ENCODE measurements at places on chromosomes 6 and 20.

GRCh38 chr6:135465903-135466302 lies 31.6 kb downstream of the AHI1 start:
- no peak for DNase-seq

- DNase-seq: no peak
Observed at GRCh38 chr6:157070403-157071107, 252.8 kb downstream of the TMEM242 start.

- DNase-seq: no peak
Observed at GRCh38 chr20:44585057-44585963, 2.9 kb downstream of the PKIG start.

DNA sequence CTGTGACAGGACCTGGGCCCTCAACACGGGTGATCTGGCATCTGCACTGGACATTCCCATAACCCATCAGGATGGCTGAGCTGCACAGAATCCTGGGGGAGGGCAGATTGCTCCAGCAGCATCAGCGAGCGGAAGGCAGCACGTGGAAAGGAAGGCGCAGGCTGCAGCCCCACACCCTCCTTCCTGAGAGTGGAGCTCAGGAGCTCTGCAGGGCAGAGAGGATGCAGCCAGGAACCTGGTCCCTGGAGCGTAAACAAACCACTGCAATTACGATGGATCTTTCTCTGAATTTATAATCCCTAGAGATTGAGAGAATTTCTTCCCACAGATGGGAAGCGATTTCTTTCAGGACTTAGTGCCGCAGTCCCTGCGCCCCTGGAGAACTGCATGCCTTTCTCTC lies 39.7 kb upstream of the EMILIN3 start:
- no peak for DNase-seq

- DNase-seq: no peak
Observed at GRCh38 chr6:12036766-12037165, 24.7 kb downstream of the HIVEP1 start.

DNA sequence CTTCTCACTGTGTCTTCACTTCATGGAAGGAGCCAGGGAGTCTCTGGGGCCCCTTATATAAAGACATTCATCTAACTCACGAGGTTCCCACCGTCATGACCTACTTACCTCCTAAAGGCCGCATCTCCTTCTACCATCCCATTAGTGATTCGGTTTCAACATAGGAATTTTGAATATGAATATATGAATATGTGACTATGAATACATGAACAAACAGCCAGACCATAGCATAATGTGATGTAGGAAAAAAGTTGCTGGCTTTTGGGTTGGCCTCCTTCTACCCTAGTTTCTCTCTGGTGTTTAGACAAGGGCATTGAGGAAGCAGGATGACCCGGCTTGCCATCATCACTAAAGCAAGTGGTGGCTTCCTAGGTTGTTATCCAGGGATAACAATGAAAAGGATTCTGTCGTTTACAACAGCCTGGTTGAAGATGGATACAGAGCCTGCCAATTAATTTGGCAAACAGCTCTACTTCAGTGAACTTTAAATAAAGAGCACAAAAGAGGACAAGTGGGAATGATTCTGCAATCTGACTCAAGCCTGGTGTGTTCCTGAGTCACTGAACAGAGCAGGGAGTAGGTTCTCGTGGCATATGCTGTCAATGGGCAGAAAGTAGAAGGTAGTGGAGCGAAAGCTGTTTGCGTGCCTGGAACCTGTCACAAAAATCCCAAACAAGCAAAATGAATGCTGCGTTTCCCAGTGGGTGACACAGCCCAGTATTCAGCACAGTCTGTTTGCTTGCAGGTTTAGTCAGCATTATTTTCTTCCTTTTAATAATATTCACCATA lies 44.0 kb upstream of the DOK5 start:
- DNase-seq: no peak

- no peak for DNase-seq
Observed at GRCh38 chr20:8232332-8232731, 100.3 kb downstream of the PLCB1 start.

GRCh38 chr6:53822401-53823125 lies 27.8 kb downstream of the LRRC1 start:
- no peak for DNase-seq

- no peak for DNase-seq
Observed at GRCh38 chr20:24469116-24469893, at the start of gene SYNDIG1. TSS of gene SYNDIG1 (plus strand) at chr20:24469629. CDS start at chr20:24543098, 73,469 bp downstream.

- DNase-seq: no peak
Observed at GRCh38 chr6:90222008-90222407, 74.6 kb downstream of the BACH2 start.

- no peak for DNase-seq
Observed at GRCh38 chr6:96301781-96302180, 219.8 kb upstream of the UFL1 start.

- peak; percentile 64 for DNase-seq
Observed at GRCh38 chr6:90025523-90026061, 131.3 kb downstream of the GJA10 start.

- DNase-seq: no peak
Observed at GRCh38 chr6:38149531-38149930, 330.0 kb downstream of the ZFAND3 start.

GRCh38 chr6:84568971-84569370 lies 195.4 kb downstream of the TBX18 start:
- no peak for DNase-seq

- DNase-seq: no peak
Observed at GRCh38 chr20:38197217-38197616, 32.1 kb upstream of the TGM2 start.

DNA sequence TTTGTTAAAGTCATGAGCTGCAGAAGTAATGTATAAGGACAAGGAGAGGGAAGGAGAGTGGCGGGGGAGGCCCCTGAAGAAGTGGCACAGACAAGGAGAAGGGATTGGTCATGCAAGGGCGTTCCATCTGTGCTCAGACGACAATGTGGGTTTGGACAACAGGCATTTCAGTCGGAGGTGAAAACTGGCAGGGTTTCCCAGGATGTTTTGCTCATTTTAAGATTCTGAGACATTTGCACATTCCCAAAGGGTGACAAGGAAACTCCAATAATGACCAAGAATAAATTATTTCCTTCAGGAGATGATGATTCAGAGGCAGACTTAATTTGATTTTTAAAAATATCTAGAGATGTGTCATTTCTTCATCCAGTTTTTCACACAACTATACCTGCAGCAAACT lies 181.8 kb downstream of the HIVEP2 start:
- DNase-seq: no peak

DNA sequence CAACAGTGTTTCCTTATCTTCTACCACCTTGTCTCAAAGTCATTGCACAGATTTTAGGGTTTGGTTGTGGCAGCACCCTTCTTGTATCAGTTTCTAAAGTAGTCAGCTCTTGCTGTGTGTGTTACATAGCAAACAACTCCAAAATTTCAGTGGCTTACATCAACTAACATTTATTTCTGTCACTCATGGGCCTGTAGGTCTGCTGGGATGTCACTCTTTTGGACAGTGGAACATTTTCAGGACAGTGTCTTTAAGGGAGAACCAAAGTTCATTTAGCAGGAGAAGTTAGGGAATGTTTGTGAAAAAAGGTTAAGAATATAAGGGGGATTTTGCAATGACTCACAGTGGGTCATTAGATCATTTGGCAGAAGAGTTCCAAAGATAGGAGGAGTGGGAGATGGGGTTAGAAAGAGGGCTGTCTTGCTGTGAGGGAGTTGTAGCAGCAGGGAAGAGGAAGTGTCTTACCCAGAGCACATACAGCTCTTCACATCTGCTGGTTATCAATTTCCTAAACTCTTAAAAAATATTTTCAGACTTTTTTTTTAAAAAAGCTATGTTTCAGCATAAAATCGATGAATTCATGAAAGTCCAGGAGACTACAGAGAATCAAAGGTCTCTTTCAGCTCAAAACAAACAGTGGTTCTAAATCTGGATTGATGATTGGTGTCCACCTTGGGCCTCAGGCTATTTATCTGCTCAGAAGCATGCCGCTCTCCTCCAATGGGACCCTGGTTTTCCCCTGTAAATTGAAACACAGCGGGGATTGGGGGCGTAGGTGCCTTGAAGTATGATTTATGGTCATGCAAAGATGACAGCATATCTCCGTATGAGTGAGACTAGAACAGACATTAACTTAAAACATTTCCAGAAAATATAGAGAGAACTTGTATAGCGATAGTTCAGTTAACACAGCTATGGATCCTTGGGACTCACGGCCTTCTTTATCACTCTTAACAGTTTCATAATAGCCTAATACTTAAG lies 117.3 kb downstream of the B3GAT2 start:
- no peak for DNase-seq

- no peak for DNase-seq
Observed at GRCh38 chr6:109478222-109478805, 4.7 kb downstream of the ZBTB24 start.

- DNase-seq: no peak
Observed at GRCh38 chr6:36813526-36813925, 25.7 kb downstream of the CPNE5 start.

- DNase-seq: no peak
Observed at GRCh38 chr6:3518356-3519190, 61.7 kb upstream of the SLC22A23 start.

DNA sequence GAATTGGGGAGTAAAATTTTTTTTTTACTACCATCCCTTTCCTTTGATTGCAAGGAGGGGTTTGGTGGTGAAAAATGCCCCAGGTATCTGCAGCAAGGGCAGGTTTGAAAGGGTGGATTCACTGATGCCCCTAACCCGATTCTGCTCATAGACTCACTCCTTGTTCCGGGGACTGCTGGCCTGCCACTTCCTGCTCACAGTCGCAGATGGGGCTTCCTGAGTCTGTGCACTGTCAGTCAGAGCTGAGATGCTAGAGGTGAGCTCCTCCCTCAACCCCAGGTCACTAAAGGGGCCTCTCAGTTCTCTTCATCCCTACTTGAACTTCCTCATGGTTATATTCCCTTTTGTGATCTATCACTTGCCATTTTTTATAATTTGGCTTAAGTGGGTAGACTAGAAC lies 357.9 kb downstream of the FARS2 start:
- no peak for DNase-seq

DNA sequence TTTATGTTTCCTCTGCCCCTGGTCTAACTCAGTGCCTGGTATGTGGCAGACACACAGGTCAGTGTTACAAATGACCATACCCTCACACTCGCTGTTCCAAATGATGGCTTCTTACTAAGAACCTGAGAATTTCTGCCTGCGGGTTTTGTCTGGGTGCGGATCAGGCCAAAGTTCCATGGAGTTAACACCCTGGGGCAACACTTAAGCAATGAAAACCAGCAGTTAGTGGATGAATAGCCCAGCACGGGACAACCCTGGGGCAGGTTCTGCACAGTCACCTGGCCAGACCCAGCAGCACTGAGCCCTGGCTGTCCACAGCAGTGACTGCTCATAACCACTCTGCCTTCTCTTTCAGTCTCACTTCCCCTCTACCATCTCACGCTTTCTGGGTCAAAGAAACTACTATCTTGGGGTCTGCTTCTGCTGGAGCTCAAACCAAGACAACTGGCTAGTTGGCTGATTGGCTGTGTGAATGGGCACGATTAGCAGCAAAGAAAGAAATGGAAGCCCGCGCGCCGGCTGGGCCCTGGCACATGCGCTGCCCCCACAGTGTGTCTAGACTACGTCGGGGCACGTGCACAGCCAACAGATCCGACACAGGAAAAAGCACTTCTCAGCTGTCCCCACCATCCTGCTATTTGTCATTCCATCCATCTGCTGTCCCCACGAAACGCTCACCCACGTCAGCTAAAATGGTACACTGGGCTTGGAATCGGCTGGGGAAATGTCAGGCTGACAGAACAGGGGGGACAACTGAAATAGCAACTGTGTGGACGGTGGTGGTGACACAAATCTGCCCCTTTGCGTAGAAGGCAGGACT lies 36.6 kb downstream of the MGME1 start:
- no peak for DNase-seq

DNA sequence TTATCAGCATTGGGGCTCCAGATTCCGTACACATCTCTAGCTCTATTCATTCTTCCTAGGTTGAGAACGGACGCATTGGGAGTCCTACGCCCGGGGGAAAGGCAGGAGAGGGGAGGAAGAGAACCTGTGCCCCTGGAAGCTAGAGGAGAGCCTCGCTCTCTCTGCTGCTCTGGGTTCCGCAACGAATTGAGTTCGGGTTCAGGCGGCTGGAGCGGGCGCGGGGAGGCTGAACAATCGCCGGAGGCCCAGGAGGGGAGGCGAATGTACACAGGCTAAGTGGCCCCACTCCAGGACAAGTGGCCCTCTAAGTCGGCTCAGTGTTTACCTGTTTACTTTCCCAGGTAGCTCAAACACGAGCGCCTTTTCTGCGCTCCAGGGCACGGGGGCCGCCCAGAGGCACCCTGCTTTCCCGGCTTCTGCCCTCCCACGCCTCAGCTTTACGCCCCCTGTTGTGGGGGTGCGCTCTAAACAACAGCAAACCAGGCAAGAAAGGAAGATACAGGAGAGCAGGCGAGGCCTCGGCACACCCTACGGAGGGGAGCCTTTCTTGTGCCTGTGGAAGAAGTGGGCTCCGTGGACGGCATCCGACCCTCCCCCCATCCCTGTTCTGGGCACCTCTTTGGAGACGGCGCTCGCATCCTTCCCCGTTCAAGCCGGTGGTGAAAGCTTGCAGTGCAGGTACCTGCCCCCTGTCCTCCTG lies 4.6 kb upstream of the NKX2-2 start:
- DNase-seq: no peak

DNA sequence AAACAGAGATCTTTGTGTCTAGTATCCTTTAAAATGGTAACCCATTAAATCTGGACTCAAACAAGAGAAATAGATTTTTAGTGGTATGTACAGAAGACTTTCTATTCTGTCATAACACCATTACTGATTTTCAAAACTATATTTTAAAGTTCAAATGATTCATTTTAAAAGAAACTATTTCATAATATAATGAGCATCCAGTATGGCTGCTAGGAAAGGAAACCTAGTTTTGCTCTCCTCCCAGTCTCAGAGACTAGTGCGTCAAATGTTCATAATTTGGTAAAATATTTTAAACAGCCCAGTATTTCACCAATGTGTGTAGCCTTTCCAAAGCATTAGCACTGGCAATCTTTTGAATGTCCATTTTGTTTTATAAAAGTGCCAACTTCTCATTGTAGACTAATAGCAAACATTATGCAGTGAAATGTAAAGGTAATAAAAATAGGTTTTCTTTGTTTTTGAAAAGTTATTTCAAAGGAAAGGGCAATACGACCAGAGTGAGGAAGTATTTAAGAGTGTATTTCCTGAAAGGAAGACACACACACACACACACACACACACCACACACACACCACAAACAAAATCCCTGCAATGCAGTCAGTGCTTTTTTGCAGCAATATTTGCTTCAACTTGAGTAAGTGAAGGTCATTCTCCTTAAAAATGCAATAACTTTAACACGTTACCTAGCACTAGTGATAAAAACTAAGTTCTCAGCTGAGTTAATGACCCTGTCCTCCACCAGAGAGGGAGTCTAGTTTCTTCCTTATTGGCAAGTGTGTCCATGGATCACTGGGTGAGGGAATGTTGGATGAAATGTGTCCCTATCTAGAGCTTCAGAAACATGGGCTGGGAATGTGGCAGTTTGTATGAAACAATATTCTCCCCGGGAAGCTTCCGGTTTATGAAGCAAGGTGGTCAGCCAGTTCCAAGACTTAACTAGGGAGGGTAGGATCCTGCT lies 4.6 kb downstream of the PPP1R3G start:
- no peak for DNase-seq

GRCh38 chr20:61832181-61832580 lies 233.5 kb downstream of the TAF4 start:
- no peak for DNase-seq
